ENCODE measurements at places on chromosomes 13 and 19.
A peak's percentile ranks its signal among the peaks of the same experiment; 100 is the strongest.

DNA sequence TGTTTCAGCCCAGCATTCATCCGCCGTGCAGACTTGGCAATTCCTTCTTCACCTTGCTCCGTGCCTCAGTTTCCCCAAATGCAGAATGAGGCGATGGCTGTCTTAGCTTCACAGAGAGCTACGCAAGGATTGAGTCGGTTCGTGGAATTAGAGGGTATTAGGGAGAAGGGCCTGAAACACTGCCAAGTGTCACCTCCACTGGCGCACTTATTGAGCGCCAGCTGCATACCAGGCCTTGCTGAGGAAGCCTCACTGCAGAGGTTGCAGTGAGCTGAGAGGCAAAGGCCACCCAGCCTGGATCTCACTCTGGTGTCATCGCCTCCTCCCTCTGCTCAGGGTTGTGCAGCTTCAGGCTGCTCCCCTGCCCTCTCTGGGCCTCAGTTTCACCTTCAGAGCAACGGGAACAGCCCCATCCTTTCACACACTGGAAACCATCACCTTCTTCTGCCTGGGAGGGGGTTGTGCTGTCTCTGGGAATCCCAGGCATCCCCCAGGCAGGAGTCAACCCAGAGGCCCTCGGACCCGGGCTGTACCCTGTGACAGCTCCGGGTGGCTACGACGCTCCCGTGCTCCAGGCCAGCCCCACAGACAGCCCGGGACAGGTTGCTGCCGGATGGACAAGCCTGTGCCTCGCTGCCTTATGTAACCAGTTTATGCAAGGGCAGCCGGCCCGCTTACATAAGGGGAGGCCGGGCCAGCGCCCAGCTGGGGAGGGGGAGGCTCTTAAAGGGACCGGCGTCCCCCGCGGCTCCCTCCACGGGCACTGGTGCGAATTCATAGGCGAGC lies 31.9 kb downstream of the NFIC start:
- no peak for DNase-seq

DNA sequence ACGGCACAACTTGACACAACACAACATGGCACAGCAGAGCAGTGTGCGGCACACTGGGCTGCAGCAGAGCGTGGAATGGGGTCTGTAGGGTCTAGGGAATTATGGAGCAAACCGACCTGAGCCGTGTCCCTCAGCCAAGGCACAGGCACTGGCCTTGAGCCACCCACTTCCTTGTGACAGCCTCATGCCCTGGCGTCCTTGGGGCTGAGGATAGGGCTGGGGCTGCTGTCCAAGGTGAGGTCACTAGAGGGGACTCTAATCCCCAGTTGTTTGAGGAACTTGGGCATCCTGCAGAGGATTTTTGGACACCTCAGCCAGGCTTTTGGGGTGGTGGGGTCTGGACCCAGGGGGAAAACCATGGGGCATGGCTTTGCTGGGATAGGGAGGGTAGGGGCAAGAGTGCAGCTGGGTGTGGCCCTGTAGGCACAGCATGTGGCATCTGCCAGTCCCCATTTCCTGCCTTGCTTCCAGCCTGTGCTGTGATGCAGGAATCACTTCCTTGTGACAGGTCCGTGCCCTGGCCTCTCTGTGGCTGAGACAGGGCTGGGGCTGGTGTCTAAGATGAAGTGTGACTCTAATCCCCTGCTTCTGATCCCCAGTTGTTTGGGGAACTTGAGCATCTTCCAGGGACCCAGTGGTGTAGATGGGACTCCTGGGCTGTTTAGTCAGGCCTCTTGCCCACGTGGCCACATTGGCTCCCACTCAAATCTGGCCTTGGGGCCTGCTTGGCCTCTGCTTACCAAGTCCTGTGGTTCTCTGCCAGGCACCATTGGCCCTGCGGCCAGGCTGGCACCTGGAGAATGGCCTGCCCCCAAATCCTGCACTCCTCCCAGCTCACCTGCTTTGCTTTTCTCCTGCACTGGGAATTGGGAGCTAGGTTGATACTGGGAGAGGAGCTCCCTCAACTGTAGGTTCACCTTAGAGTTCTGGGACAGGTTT lies 78.5 kb downstream of the SCGB2B2 start:
- no peak for DNase-seq

GRCh38 chr13:30739761-30740642 lies 4.7 kb downstream of the ALOX5AP start:
- peak; percentile 85 for DNase-seq

DNA sequence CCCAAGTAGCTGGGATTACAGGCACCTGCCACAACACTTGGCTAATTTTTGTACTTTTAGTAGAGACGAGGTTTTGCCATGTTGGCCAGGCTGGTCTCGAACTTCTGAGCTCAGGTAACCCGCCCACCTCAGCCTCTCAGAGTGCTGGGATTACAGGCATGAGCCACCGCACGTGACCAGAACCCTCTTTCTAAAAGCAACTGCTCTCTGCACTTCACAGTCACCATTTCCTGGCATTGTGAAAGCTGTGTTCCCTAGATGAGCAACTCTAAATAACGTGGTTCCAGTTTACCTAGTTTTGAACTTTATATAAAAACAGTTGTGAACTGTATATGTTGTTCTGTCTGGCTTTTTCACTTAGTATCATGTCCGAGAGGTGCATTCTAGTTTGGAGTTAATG lies 152.9 kb downstream of the SIPA1L3 start:
- DNase-seq = peak; percentile 40

DNA sequence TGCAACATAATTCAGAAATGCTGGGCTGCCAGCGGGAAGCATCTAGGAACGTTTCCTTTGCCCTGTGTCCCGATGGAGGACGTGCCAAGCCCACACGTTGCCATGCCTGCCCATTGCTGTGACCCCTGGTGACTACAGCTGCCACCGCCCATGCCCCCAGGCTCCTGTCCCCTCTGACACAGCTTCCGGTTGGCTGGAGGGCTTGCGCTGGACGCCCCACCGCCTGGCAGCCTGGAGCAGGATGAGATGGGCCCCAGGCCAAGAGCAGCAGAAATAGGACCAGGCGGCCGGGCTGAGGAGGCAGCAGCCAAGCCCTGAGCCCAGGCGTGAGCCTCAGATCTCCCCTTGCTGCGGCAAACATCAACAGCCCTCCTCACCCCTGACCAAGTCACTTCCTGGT lies 125.9 kb downstream of the COL4A2 start:
- DNase-seq = no peak

GRCh38 chr13:40440990-40441820 lies 225.2 kb downstream of the FOXO1 start:
- no peak for DNase-seq

- peak; percentile 26 for DNase-seq
These were observed 726 bp upstream of the UFM1 start for GRCh38 chr13:38348861-38349389.

- no peak for DNase-seq
These were observed 89.6 kb upstream of the SPRY2 start for GRCh38 chr13:80430561-80430960.

DNA sequence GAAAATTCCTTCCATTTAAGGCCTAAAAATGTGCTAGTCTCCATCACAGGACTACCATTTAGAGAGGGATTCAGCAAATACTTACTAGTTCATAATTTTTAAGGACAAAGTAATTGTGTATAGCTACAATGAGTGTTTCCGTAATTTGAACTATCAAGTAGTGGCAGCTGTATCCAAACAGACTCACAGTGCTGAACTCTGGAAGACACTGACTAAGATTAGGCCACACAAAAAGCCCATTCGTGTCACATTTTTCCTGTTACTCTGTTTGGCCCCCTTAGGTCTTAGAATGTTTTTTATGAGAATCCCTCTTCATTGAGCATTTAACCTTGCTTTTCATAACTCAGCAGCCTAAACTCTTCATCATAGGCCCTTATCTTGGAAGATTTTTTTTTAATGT lies 731.2 kb upstream of the PCDH9 start:
- DNase-seq = no peak

DNA sequence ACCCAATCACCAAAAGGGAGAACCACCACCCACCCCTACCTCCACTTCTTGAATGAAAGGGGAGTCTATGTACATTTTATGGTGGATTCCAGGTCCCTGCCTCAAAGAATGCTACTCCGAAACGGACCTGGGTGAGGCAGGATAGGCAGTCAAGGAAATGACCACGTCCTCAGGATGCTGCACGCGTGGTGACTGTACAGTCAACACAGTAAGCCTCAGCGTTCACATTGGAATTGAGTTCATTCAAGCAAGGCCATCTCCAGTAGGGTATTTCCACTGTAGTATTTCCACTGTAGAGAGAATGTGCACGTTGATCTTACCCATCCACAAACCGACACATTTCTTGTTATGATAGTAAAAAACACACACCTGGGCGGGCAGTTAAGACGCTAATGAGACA lies 16.9 kb downstream of the ZSCAN5C start:
- DNase-seq = no peak

- DNase-seq = no peak
These were observed 82.4 kb downstream of the RYR1 start for GRCh38 chr19:38515896-38516295.

GRCh38 chr19:34391813-34392212 lies 12.4 kb upstream of the PDCD2L start:
- no peak for DNase-seq

DNA sequence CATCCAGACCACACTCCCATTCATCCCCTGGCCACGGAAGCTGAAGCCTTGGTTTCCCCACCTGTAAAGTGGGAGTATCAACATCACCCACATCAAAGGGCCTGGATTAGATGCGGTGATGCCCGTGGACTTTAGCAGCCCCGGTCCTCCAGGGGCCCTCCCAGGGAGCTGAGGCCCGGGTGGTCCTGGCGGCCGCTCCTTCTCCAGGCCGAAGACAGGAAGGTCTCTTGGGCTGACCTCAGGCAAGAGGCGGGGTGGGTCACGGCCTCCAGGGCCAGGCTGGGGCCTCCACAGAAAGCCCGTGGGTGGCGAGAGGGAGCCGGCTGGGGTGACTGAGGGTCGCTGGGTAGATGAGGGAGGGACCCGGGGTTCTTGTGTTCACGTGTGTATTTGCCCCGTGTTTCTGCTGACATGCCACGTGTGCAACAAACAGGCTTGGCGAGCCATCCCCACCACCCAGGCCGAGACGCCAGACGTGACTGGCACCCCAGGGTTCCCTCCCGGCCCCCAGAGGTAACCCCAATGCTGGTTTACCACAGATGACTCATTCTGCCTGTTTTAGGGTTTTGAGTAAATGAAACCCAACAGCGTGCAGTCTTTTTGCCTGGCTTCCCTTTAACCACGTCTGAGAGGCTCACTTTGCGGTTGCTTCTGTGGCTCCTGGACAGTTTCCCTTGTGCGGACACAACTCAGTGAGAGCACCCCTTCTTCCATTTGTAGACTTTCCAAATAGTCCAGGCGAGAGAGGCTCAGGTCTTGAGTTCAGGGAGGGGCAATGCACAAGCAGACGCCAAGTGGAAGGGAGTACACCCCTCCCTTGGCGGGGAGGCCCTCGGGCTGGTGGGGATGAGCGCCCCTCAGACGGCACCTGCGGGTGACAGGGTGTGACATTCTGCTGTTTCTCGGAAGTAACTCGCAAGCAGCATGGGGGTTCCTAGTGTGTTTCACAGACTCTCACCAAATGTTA lies 42.9 kb downstream of the C13orf46 start:
- DNase-seq = peak; percentile 83

GRCh38 chr19:802498-803098 lies 5.3 kb downstream of the PTBP1 start:
- DNase-seq = no peak

GRCh38 chr19:24159707-24160106 lies 72.7 kb downstream of the ZNF254 start:
- DNase-seq = peak; percentile 23

DNA sequence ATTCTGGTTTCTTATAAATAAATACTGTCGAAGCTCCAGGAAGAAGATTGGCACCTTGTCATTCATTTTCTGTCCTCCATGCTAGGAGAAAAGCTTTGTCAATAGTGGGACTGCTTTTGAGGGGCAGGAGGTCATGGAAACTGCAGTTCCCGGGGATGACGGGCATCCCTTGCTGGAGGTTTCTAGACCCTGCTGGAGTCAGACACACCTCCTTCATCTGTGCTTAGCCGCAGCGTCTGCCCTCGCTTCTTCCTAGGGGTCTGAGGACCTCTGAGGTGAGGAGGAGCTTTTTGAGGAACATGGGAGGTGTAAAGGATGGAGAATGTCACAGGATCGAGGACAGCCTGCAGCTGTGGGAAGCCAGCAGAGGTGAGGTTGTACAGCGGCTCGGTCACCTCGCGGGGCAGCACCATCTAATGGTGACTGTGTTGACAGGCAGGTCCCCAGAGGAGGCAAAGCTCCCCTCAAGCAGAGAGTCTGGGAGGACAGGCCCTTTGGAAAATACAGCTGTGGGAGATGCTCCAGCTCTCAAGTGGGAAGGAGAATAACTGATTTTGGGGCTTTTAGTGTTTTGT lies 172.7 kb upstream of the RNF113B start:
- DNase-seq = peak; percentile 22

DNA sequence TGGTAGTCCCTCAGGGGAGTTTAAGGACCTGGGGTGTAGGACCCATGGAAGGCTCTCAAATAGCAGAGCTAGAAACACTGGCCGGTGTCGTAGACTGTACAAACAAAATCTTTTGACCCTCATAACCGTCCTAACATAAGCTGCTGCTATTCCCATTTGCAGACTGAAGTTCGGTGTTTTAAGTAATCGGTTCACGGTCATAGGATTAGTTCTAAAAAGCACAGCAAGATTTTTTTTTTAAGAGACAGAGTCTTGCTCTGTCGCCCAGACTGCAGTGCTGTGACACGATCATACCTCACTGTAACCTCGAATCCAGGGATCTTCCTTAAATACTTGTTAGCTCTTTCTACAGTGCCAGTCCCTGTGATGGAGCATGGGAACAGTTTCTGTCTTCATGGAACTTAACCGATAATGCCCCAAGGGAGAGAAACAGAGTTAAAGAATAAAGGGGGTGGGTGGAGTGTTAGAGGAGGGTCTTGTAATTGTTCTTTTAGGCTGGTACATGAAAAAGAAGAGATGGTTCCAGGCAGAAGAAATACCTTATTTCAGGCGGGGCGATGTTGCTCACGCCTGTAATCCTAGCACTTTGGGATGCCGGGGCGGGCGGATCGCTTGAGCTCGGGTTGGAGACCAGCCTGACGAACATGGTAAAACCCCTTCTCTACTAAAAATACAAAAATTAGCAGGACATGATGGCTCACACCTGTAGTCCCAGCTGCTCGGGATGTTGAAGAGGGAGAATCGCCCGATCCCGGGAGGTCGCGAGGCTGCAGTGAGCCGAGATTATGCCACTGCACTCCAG lies 475 bp upstream of the ZC3H4 start:
- no peak for DNase-seq

DNA sequence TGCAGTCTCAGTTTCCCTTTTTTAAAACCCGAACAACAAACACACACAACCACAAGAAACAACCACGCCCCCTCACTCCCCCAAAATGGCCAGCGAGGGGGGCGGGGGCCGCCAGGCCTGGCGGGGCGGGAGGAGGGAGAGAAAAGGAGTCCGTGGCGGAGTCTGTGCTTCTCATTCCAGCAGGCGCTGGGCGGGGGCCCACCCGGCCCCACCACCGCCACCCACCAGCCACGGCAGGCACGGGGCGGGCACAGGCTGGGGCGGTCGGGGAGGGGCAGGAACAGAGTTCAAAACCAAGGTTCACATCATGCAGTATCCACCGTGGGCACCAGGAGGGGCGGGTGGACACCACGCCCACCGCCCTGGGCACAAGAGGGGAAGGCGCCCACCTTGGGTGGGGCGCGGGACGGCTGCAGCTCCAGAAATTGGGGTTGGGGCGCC lies 12.9 kb downstream of the DPF1 start:
- no peak for DNase-seq

- no peak for DNase-seq
These were observed 326.1 kb upstream of the TSHZ3 start for GRCh38 chr19:31675193-31675913.
